AML-193 (cell line): ENCODE measurements at places on chromosomes 2 and 18.

DNA sequence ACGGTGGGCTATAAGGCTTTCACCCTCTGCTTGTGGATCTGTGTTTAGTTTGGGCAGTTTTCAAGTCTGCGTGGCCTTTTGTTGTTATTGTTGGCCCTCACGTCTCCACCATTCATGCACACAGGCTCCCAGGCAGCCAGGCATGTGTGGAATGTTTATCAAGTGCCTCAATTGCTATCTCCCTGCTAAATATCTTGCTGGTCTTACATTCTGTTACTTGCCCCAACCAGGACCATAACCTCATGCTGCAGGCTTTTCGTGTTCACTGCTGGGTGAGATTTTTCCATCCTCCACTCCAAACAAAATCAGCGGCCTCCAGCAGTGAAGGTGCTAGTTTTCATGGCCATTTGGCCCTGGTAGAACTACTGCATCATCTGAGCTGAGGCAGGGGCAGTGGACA is 63.0 kb upstream of the DSC1 start:
- DNase-seq = no peak

- no peak for DNase-seq
Observed at GRCh38 chr18:45619062-45619825, 4.0 kb downstream of the SLC14A2 start.

DNA sequence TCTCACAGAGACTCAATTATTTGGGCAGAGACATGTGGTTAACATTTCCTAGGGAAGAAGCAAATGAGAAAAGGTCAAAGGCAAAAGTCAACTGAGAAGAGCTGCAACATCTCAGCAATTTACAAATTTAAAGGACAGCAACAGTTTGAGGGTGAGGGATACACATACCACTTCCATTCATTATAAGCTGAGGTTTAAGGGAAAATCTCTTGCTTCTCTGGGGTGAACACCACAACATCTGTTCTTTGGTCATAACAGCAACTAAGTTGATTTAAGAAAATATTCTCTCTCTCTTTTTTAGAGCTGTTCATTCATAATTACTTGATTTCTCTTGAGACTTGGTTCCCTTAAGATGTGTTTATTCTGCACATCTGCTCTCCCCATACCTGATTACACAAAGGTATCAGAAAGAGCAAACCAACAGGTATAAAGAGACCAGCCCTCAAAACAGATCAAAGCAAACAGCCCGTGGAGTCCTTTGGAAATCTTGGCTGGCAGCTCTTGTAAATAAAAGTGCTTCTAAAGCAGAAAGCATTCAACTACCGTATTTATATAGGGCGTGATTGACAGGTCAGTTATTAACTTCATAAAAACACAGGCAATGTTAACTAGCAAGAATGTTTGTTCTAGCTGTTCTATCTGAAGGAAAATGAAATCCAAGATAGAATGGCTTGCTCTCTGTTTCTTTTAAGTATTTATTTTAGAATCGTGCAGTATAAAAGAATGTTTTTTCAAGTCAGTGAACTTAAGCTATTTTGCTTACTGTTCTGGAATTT is 132.8 kb downstream of the THADA start:
- DNase-seq = no peak

- DNase-seq = no peak
Observed at GRCh38 chr2:127572841-127573240, 37.4 kb downstream of the MYO7B start.

DNA sequence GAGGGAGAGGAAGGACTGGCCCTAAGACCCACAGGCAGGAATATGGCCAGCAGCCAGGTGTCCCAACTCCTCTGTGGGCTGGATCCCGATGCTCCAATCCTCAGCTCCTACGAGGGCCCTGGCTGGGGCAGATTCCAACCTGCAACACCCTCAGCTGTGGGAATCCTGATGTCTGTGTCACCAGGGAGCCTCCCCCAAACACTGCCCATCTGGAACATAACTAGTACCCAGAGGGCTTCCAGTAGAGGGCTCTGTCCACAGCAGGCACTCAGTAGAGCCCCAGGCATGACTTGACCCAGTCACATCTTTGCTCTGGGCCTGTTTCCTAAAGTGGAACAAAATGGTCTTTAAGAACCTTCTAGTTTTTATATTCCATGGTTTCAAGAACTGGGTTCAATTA is 20.6 kb upstream of the LOXHD1 start:
- no peak for DNase-seq

DNA sequence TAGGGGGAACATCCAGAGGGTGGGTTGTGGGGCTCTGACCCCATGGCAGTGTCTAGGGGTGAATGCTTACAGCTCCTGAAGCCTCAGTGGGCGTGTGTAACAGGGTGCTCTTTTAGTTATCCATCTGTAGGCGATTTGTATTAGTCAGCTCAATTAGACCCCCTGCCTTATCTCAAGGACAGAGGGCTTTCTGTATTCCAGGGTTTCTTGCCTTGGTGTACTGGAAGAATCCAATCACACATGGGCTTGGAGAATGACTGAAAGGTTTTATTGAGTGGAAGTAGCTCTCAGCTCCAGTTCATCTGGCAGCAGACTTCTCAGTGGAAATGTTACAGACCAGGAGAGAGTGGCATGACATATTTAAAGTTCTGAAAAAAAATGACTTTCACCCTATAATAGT is 334.0 kb upstream of the GCFC2 start:
- no peak for DNase-seq

DNA sequence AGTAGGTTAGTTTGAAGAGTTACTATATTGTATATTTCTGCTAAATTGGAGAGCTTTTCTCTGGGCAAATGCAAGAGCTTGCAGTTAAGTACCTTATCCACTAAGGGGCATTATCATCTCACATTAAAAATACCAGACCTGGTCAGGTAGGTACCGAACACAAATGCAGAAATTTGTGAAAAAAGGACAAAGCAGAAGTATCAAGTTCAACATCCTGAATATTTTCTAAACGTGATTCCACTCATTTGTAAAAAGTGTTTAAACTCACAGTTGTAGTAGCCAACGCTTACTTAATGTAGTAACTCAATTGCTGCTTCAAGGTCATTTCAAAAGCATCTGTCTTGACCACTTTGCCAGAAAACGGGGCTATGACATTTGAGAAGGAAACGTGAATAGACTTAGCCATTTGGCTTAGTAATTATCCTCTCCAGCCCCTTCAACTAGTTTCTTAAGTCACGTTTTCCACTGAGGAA is 52.1 kb downstream of the CYRIA start:
- peak; percentile 40 for DNase-seq

- DNase-seq = no peak
Observed at GRCh38 chr18:74834424-74835309, 237.0 kb downstream of the ZNF407 start.

DNA sequence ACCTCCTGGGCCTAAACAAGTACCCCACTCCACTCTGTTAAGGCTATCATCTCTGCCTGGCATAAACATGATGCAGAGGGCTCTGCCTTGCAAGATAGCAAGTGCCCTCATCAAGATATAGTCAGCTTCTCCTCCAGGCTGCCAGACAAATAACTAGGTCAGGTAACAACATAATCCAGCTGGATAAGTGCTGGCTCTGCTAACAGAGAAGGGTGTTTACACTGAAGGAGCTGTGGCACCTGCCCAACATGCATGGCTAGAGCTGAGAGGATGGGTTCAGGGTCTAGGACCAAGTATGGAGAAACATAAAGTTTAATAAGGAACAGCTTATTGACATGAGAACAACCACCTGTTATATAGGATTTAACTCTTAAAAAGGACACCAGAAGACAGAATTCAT is 42.8 kb downstream of the DLGAP1 start:
- no peak for DNase-seq

GRCh38 chr18:26778054-26778393 is 87.5 kb downstream of the AQP4 start:
- no peak for DNase-seq

GRCh38 chr2:34738691-34739090 is 1139.6 kb upstream of the FAM98A start:
- no peak for DNase-seq

- no peak for DNase-seq
Observed at GRCh38 chr2:191304939-191305875, 60.0 kb downstream of the MYO1B start.

GRCh38 chr2:41900101-41900577 is 147.7 kb upstream of the PKDCC start:
- no peak for DNase-seq
